ENCODE measurements at places on chromosomes 2 and 18.

DNA sequence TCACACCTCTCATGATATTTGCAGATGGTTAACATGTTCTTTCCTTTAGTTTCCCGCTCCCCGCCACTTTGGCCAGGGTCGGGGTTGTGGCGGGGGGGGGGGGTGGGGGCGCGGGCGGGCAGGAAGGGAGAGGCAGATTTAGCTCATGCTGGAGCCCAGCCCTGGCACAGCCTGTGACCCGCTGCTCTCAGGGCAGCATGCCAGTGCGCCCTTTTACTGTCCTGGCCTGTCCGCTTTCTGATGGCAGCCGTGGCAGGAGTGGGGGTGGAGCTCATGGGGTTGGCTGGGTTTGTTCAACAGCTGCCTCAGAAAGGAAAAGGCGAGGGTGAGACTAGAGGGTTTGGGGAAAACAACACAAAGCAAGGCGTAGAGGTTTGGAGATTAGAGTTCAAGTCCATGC is 56.1 kb downstream of the TNP1 start:
- no peak for DNase-seq

DNA sequence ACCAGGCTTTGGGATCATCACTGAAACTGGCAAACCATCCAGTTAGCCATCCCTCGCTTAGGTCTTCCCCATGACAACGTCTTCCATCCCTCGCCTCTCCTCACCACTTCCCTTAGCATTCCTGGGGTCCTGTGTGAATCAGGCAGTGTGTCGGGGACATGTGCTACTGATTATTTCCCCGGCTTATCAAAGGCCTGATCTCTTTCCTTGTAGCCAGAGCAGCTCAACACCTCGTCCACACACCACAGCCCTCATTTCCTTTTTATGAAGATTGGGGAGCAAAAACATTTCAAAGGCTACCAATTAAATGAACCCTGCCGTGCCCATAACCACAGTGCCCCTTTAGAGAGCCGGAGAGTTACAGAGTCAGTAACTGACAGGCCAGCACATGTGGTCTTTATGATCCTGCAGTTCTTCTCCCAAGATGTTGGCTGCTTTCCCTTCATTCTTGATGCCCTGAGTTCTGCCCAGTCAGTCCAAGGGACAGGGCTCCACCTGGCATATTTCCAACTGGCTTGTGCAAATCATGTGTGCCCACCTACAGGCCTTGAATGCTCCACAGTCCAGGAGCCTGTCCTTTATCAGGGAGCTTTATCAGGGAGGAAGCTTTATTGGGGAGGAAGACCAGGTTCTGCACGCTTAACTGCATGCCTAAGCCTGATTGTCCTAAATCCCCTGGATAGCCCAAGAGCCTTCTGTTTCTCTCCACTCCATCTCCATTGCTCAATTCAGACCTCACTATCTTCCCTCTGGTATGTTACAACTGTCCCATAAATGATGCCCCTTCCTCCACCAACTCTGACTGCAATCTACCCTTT is 343.1 kb downstream of the CYRIA start:
- DNase-seq = no peak

DNA sequence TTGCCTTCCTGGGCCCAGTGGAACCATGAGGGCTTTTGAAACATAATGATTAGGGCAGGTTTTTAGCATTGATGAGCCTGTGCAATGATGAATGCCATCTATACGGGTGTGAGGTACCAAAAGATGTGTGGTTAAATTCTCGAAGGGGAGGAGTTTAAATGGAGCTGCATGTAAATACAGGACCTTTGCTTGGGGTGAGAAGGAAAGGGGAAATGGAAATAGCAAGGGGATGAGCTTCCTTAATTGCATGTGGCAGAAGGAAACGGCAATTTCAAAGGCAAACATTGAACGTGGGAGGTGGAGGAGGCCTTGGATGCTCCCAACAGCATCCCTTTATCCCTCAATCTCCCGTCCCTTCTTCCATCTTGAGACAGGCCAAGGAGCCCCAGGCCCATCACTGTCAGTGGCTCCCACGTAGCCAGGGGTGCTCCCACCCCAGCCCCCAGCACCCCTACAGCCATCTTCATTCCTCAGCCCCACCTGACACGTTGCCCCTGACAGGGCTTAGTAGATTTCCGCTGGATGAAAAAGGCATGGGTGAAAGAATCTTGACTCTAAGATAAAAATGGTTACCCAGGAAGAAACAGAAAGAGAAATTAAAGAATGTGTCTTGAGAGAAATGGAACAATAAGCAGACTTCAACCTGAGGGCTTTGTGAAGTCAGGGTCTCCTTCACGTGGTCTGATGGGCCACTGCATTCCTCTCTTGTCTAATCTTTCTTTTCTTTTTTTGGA is 32.5 kb downstream of the INPP5D start:
- no peak for DNase-seq

- DNase-seq = peak; percentile 16
Observed at GRCh38 chr2:15941871-15942710, 1.7 kb downstream of the MYCN start.

- DNase-seq = no peak
Observed at GRCh38 chr2:71849607-71850305, 297.9 kb downstream of the CYP26B1 start.

- no peak for DNase-seq
Observed at GRCh38 chr2:71576541-71576940, 123.2 kb downstream of the DYSF start.

GRCh38 chr2:216533609-216534008 is 35.0 kb downstream of the RPL37A start:
- DNase-seq = no peak

GRCh38 chr2:62499430-62500060 is 6.5 kb downstream of the TMEM17 start:
- DNase-seq = no peak

DNA sequence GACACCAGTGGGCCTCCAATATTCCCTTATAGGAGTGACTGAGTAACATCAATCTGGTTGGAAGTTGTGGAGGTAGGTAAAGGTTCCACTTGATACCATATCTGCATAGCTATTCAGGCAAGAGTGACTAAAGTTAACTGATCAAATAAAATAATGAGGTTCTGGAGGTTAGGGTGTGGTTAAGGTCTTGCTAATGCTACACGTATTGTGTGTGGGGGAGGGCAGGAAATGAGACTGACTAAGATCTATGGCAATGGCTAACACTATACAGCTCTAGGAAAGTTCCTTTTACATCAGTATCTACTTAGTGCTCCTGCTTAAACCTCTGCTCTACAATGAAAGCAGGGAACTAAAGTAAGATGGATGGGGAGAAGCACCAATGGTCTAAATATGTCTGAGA is 149.1 kb upstream of the MGAT5 start:
- DNase-seq = no peak

DNA sequence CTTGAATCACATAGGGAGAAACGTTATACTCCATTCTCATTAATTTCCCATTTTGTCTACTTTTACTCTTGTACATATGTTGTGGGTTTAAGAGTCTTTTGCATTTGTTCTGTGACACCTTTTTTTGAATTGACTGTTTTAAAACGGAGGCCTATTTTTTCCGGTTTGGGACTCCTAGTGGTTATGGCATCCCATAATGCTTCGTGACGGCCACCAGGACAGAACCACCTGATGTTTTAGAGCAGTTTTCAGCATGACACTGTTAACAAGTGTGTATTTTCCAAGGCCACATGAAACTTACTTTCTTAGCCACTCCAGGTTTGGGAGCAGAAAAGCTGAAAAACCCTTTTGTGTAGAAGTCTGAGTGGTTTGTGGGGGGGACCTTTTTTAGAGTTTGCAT is 8.4 kb downstream of the SOX11 start:
- DNase-seq = no peak

GRCh38 chr18:72808680-72809079 is 59.1 kb downstream of the NETO1 start:
- DNase-seq = no peak

DNA sequence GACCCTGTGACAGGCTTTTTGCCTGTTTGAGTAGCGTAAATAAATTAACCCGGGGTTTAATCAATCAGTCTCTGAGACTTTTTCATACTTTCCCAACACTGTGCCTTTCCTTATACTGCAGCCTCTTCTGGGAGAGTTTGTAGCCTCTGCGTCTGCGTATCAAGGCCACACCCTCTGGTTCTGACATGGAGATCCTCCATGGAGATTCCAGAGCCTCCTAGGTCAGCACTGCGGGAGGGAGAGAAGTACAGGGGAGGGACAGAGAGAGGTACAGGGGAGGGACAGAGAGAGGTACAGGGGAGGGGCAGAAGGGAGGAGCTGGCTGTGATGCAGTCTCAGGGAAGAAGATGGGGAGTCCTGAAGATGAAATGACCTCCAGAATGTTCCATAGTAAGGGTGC is 166.0 kb downstream of the ARL4C start:
- no peak for DNase-seq

- no peak for DNase-seq
Observed at GRCh38 chr2:19971691-19972090, 18.2 kb downstream of the WDR35 start.

DNA sequence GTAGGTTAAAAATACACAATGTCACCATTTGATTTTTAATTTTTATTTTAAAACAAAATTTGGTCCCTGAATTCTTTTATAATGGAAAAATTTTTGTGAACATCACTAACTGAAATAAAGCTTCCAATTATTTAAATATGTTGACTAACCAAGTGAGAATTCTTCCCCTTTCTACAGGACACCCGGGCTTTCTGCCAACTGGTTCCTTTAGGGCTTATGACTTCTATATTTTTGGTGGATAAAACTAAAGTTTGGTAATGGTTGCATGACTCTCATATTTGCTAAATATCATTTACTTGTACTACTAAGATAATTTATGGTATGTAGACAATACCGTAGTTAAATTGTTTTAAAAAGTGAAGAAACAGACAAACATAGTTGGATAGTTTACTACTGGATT is 291.0 kb upstream of the DOK6 start:
- DNase-seq = no peak

DNA sequence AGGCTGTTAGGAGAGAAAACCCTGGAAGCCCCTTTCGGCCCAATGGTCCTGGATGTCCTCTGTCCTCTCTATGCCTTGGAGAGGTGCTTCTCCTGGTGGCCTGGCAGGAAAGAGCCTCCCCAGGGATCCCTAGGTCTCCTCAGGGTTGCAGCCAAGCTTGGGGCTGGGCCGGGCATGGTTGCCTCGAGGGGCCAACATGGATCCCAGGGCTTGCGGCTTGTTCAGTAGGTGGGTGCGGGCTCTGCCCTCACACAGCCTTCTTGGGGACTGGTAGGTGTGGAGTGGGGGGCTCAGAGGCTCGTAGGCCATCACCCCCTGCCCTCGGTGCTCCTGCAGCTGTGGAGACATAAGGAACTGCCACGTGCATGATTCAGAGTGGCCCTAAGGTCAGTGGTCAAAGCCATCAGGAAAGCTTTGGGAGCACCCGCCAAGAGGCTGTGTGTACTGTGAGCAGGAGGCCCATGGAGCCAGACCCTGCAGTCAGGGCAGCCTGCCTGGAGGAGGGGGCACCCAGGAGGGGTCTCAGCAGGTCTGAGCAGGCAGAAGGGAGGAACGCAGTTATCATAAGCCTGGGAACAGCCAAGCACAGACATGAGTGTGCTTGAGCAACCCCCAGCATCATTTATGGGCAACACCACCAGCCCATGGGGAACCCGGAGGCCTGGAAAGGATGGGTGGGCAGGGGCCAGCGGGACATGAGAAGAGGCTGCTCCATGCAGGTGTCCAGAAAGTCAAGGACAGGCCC is 231.0 kb downstream of the GLI2 start:
- DNase-seq = no peak

DNA sequence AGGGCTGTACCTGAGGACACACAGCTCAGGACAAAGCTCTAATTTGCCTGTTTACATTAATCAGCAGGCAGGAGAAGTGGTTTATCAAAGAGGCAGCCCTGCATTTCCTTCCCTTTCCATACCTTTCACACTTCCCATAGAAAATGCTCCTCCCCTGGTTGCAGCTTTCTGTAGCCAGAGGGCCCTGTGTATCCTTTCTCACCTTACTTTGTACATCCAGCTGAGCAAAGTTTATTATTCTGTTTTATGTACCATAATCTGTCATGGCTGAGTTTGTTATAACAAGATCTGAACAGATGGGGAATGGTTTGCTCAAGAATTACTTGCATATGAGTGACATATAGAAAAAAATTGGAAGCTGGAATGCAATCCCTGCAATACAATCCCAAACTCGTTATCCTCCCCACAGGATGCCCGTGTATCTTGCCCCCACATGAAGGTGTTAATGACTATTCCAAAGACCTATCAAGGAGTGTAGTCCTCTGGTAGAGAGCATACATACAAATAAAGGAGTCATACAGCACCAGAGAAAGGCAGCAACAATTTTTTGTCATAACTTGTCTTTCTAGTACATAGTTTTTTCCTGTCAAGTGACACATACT is 1025.8 kb upstream of the KLHL29 start:
- DNase-seq = no peak

DNA sequence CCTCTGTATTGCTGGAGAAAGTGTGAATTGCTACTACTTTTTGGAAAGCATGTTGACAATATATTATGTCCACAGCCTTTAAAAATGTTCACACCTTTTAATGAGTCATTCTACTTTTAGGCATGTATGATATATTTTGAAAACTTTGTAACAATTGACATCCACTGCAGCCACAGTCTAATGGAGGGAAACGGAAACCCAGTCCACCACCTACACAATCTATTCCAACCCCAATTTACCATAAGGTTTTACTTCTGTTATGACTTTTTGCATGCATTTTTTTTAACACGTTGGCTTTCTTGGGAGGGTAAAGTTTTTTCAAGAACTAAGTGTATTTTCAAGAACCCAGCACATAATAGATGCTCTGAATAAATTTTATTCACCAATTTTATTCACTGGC is 38.5 kb upstream of the ATP8B1 start:
- no peak for DNase-seq
